ENCODE measurements at places on chromosomes 4 and X. TPM values are rescaled to one million over a fixed set of nuclear protein-coding genes. Genes with fewer than 3 reads are reported as not detected.
A peak's percentile ranks its signal among the peaks of the same experiment; 100 is the strongest.

DNA sequence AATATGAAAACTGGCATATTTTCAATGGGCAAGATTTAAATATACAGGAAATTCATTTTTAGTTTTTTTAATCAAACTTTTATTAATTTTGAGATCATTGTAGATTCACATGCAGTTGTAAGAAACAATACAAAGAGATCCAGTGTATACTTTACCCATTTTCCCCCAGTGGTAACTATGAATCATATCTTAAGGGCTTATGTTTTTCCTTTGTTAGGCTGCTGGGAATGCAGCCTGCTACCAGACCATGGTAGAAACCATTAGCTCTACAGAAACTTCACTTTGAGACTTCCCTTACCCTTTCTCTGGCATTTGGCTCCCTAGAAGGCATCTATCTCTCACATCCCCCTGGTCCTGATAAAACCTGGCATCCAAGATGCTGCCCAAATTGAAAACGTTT lies 147.6 kb upstream of the EOLA2 start:
- no peak for DNase-seq

DNA sequence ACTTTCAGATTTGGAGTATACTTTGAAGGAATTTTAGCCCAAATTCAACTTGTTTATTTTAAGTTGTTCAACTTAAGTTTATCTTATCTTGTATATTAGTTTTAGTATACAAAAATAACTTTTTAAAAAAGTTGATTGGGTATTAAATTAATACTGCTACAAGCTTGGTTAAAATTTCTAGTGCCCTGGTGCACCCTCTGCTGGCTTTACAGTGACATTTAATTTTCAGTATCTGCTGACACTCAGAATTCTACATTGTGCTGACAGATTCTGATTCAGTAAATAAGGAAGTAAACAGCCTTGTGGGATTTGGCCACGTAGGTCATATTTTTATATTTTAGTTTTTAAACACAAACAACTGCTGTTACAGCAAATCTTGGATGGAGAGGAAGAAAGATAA lies 2.9 kb downstream of the EDA start:
- DNase-seq, result peak; percentile 53

VGLL1 gene
- not detected for total RNA-seq

- DNase-seq, result no peak
Observed at GRCh38 chrX:109268340-109268739, 213.5 kb downstream of the GUCY2F start.

DNA sequence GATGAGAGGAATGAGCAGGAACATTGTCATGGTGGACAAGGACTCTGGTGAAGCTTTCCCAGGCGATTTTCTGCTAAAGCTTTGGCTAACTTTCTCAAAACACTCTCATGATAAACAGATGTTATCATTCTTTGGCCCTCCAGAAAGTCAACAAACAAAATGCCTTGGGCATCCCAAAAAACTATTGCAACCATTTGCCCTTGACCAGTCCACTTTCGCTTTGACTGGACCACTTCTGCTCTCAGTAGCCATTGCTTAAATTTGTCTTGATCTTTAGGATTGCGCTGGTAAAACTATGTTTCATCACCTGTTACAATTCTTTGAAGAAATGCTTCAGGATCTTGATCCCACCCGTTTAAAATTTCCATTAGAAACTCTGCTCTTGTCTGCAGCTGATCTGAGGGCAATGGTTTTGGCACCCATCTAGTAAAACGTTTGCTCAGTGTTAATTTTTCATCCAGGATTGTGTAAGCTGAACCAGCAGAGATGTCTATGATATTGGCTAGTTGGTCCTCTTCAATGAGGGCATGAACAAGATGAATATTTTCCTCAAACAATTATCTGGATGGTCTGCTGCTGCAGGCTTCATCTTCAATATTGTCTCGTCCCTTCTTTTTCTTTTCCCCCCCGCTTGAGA lies 14.8 kb downstream of the TBC1D1 start:
- DNase-seq, result no peak

DNA sequence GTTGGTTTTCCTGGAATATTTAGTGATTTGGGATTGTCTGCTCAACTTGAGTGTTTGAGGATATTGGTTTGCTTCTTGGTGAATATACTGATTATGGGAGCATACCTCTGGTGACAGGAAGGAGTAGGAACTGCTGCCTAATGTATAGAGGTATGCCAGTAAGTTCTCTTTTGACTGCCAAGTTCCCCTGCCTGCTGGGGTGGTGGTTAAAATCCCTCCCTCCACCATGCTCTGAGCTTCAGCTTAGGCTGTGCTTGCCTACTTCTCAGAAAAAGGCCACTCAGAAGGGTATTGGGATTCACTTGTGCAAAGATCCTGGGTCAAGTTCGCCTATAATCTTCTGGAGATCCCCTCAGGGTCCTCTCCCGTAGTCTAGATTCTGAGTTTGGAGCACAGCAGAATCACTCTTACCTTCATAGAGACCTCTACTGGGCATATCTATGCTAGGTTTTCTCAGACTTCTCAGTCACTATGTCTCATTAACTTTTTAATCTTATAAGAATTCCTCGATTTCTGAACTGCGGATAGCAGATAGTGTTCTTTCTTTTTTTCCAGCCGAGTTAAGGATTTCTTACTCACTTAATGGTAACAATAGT lies 44.7 kb upstream of the DCK start:
- peak; percentile 44 for DNase-seq

DNA sequence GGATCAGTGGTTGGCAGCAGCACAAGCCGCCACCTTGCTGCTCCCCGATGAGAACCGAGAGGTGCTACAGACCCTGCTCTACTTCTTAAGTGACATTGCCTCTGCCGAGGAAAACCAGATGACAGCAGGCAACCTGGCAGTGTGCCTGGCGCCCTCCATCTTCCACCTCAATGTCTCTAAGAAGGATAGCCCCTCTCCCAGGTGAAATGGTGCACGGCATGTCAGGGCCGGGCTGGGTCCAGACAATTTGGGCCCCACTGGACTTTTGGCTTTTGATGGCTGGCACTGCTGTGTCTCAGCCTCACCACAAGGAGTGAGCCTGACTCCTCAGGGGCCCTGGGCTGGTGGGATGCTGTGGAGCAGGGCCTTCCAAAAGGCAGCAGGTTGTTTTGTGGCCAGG lies 74.1 kb downstream of the STARD8 start:
- no peak for DNase-seq

DNA sequence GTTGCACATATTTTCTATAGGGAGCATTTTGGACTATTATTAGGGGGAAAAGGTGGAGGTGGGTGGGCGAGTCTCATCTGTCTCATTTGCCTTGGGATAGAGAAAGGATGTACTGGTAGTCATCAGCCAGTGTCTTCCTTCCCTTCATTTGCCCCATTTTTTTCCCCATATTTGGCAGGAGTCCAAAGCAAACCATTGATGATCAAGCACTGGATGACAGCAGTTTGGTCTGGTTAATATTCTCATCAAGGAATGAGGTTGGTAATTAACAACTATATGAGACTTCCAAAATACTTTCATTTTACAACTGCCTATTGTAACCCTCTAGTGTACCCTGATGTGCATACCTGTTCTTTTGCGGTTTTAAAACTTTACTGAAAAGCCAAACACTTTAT lies 22.6 kb upstream of the IGFBP7 start:
- DNase-seq, result no peak

DNA sequence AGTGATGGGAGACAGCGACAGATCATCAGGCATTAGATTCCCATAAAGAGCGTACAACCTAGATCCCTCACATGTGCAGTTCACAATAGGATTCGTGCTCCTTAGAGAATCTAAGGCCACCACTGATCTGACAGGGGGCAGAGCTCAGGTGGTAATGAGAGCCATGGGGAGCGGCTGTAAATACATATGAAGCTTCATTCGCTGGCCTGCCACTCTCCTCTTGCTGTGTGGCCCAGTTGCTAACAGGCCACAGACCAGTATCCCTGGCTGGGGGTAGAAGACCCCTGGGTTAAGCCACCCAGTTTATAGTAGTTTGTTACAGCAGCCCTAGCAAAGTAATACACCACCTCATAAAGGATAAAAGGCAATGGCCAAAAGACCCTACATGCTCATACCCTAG lies 30.3 kb downstream of the APBB2 start:
- DNase-seq, result no peak

GRCh38 chrX:126137899-126138298 lies 28.2 kb downstream of the DCAF12L2 start:
- peak; percentile 22 for DNase-seq

DNA sequence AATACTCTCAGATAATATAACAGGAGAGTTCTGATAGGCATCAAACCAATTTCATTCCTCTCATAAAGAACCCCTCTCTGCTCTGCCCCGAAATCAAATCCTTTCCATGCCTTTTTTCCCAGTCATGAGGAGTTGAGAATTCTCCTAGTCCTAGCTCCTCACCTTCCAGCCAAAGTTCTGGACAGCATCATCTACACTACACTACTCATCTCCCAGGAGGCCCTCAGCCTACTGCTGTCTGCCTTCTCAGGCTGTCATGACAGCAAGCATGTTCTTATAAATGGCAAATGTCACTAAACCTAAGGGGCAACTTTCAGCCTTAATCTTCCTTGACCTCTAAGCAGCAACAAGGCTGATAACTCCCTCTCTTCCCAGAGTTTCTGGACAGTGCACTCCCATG lies 26.6 kb downstream of the MAPK10 start:
- no peak for DNase-seq

Measured in SK-MEL-5 (cell line).